Hematopoietic multipotent progenitor cell treated with erythropoietin and hydrocortisone succinate and interleukin-3 and kit ligand, for 15 days (in vitro differentiated cells): ENCODE measurements at places on chromosomes 1 and 21.

GRCh38 chr1:60577029-60577428 is 503.5 kb upstream of the C1orf87 start:
- DNase-seq: no peak

DNA sequence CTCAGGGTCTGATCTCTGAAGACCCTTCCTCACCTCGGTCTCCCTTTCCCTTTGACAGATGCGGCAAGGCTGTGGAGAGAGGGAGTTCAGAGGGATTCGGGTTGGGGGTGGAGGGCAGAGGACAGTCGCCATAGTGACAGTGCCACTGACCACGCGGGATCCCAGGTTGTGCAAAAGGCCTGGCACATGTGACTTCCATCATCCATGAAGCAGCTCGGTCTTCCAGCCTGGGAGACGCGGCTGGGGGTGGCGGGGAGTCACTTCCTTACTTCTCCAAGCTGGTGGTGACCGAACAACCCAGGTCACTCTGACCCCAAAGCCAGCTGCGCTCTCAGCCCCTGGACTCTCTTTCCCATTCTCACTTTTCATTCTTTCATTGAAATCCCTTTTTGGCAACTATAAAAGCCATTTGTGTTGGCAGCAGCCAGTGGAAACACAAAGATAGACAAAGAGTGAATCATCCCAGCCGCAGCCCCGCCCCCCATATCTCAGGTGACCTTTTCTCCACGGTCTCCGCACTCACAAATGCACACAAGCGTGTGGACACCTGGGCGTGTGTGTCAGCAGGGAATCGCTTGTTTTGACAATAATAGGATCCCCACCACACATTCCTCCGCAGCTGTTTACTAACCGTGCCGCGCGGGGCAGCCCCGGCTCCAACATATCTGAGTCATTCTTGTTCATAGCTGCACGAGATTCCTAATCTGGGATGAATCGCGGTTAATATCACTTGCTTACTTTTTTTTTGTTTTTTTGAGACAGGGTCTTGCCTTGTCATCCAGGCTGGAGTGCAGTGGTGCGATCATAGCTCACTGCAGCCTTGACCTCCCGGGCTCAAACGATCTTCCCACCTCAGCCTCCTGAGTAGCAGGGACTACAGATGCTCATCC is 68.3 kb downstream of the DHRS3 start:
- no peak for DNase-seq

DNA sequence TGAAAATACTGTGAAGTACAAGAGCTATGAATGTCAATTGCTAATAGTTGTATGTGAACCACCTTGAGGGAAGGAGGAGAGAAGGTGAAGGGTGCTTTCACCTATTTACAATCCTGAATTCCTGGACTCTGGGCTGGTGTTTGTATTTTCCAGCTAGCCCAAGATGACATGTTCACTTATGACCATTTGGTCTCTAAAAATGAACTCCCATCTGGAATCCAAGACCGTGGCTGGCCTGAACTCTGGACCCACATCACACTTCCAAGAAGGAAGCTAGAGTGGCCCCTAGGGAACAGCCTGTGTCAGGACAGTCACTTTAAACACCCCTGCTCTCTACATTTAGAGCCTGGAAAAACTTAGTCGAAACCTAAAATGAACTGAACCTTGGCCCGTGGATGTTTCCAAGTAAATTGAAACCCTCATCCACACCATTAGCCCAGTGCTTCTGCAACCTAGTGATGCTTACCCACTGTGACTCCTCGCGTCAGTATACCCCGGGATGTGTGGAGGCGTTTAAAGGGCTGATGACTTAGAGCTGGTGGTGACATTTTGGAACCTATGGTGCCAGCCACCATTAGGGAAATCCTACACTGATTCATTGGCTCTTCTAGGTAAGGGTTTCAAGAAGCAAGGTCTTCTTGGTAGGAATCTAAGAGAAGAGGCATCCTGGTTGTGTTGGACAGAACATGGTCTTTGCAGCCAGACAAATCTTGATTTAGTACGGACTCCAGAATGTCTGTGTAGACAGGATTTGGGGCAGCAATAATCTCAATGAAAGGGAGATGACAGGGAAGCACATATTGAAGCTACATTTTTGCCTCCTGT is 171.5 kb upstream of the IRF2BP2 start:
- DNase-seq: no peak

DNA sequence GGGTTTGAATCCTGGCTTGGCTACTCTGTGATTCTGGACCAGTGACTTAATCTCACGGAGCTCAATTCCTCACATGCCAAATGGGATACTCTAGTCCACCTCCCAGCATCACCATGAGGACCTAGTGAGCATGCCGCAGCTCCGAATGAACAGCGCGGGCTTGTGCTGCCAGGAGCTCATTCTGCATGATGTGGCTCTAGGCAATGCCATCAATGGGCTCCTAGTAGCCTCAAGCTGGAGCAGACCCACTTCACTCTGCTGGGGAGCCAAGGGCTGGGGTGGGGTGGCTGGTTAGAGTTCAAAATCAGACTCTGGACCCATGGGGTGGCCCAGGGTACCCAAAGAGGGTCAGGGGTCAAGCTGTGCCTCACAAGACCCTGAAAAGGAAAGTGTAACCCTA is 41.5 kb downstream of the CDK18 start:
- no peak for DNase-seq

DNA sequence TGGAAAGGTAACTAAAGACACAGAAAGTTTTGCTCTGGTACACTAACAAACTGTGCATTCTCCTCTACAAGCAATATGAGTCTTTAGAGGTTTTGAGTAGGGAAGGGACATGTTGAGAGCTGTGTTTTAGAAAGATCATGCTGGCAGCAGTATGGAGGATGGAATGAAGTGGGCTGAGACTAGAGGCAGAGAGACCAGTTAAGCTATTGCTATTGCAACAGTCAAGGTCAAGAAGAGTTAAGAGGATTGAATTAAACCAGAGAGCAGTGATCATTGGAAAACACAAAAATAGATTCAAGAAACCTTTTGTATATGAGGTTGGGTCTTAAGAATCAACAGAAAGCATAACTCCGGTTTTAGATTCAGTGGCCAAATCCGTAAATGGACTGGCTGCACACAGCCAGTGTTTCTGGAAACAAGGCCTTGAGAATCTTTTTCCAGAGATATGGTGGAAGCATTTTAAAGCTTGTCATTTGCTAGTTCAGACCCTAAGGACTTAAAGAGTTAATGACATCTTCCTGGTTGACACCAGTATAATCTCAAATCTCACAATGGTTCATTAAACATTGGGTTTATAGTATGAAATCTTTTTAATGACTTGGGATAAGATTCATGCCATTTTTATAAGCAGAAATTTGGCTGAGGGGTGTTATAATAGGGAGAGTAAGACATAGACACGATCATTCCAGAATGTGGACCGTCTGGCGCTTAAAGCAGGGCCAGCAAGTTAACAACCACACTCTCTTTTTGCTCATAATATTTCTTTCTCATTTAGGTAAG is 177.9 kb downstream of the NR5A2 start:
- no peak for DNase-seq

DNA sequence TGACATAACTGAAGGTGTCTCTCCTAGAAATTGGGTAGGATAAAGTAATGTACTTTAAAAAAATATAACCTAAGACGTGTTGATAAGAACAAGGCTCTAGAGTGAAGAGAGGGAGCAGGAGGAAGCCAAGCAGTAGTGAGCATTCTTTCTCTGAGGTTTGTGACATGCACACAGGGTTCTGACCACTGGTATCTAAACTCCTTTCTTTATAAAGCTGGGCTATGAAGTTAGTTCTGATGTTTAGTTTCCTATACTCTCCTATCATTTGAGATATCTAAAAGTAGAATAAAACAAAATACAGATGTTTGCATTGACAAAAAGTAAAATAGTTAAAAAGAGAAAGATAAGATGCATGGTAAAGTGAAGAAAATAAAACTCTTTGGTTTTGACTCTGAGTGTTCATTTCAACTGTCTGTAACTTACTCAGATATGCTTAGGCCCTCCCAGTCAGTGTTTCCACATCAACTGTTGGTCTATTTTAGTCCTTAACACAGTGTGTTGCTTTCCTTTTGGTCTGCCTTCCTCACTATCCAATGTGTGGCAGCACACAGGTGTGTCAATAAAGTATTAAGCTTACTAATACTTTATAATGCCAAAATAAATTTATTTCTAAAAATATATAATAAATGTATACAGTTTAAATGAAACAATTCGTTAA is 543.5 kb downstream of the PTPRC start:
- no peak for DNase-seq

DNA sequence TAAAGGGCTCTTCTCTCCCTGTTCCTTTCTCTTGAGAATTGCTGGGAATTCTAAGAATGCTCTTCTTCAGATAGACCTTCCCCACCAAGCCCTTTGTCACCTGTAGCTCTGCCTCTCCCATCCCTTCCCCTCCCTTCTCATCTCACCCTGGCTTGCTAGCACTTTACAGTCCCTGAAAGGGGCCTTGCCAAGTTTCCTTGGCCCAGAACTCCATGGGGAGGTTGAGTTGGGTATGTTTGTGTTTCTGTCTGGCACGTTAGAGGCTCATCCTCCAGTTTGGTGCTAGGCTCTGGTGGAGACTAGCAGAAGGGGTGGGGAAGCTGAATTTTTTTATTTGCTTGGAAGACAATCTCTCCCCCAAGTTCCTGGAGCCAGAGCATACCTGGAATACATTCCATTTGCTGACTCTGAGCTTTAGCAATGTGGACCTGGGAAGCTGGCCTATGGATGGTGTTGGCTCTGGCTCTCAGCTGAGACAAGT is 4.9 kb downstream of the CGN start:
- no peak for DNase-seq

- no peak for DNase-seq
Observed at GRCh38 chr1:60866226-60866900, 216.0 kb upstream of the NFIA start.

- DNase-seq: no peak
Observed at GRCh38 chr1:46219551-46220520, 16.7 kb downstream of the LURAP1 start.

DNA sequence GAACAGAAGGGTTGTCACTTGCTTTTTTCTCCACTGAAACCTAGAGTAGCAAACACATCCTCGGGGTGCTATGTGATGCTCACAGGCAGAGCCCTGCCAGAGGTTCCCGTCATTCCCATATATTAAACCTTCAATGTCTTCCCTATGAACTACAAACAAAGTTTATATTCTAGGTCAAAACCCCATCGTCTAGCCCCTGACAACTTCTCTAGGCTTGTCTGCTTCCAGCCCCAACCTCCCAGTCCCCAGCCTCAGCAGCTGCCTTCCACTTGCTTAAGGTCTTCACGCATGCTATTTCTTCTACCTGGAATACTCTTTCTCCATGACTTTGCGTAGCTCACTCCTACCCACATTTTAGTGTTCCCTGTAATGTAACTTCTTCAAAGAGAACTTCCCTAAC is 1.9 kb upstream of the TLR5 start:
- no peak for DNase-seq

DNA sequence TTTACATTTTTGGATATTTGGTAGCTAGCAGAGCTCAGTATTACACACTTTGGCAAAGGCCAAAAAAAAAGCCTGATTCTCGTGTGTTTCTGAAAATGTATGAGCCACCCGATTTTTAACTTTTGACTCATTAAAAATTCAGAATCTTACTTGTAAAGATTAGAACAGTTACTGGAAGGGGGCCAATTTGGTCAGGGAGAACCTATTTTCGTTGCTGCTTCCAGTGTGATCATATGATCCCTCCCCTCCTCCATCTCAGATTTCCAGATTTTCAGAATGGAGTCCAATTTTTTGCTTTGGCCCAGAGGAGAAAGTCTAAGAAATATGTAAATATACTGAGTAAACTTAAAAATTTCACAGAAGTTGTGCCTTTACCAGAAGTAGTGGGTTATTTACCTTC is 3.2 kb upstream of the OR2AK2 start:
- DNase-seq: no peak

DNA sequence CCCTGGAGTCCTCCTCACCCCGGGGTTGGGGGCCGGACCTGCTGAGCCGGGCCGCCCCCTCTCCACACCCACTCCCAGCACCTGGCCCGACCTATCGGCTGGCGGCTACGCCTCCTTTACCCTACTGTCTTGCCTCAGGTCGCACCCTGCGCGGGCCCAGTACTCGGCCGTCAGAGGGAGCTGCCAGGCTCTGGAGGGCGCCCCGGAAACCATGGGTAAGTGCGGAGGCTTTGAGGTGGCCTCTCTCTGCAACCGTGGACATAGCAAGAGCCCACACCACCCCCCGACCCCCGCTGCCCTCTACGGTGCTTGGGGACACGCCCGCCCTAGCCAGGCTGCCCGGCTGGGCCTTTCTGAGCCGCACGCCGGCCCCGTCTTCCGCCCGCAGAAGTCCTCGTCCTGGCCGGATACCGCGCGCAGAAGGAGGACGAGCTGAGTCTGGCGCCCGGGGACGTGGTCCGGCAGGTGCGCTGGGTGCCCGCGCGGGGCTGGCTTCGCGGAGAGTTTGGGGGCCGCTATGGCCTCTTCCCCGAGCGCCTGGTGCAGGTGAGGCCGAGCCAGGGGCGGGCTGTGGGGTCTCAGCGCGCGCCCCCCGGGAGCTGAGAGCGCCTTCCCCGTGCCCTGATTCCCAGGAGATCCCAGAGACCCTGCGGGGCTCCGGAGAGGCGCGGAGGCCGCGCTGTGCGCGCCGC is at the start of gene SH3D21:
Gene SH3D21 (plus strand): TSS at position 159 of the 692 bp plus-strand sequence. CDS start 53 bp downstream, at position 212.
- DNase-seq: peak; percentile 24
